A549 treated with Hydrocortisone at 1 μM for 4 hours (cell line): ENCODE measurements at places on chromosomes 6 and 20. TPM values are rescaled to one million over a fixed set of nuclear protein-coding genes. Genes with fewer than 3 reads are reported as not detected.

The LY6G6F gene
- not detected in 5 replicates for total RNA-seq

The SLC17A1 gene
- not detected in 5 replicates for total RNA-seq

The CEBPB gene
- total RNA-seq = 145 to 325 TPM (median 294 TPM) in 5 replicates

The WFDC8 gene
- total RNA-seq = not detected in 5 replicates

The TMEM74B gene
- total RNA-seq = 2.5 to 4.5 TPM (median 3.4 TPM) in 5 replicates

The CGA gene
- total RNA-seq = 0.24 to 0.59 TPM (median 0.39 TPM) in 5 replicates

The SEL1L2 gene
- total RNA-seq = not detected in 5 replicates

The TCP11 gene
- total RNA-seq = not detected in 5 replicates

The BCAS1 gene
- 0.36 to 0.76 TPM (median 0.41 TPM) in 5 replicates for total RNA-seq
